Kidney epithelial cell (primary cell): ENCODE measurements at places on chromosomes 12 and 14. TPM values are rescaled to one million over a fixed set of nuclear protein-coding genes. Genes with fewer than 3 reads are reported as not detected.

The VRK1 gene
- total RNA-seq, result 13.0 and 20.9 TPM in 2 replicates

The CFAP54 gene
- total RNA-seq, result 0.41 and 0.79 TPM in 2 replicates

The MYL2 gene
- not detected in 2 replicates for total RNA-seq

The PLEKHH1 gene
- 9.4 and 11.5 TPM in 2 replicates for total RNA-seq

The FGD6 gene
- 31.5 and 40.9 TPM in 2 replicates for total RNA-seq

The NKX2-8 gene
- not detected in 2 replicates for total RNA-seq
